Stimulated activated CD8-positive, alpha-beta memory T cell treated with anti-CD3 and anti-CD28 coated beads, Interleukin-2, amount 100 ng/mL, for 1 hour (primary cell): ENCODE measurements at places on chromosomes 16 and 17.

DNA sequence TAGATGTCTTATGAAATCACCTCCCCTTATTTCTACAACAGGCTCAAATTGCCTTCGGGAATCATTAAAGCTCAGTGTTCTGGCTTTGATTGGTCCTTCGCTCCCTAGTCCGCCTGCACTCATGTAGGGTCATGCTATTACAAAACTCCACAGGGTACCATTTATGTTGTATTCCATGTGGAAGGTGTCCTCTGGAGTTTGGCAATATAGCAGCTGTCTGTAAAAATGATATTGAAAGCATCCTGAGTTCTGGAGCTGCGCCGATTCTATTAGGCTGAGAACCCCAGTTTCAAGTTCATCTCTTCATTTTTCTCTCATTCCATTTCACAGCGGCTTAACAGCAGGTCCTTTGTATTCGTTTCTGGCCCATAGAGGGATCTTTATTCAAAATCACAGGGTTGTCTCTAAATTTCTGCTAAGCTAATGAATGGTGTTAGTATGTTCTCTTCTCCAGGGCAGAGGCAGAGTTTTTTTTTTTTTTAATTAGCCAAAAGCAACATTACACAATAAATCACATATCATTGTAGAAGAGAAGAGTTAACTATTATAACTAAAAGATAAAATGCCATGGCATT, 71.9 kb upstream of the TEKT1 start:
- DNase-seq, result no peak

DNA sequence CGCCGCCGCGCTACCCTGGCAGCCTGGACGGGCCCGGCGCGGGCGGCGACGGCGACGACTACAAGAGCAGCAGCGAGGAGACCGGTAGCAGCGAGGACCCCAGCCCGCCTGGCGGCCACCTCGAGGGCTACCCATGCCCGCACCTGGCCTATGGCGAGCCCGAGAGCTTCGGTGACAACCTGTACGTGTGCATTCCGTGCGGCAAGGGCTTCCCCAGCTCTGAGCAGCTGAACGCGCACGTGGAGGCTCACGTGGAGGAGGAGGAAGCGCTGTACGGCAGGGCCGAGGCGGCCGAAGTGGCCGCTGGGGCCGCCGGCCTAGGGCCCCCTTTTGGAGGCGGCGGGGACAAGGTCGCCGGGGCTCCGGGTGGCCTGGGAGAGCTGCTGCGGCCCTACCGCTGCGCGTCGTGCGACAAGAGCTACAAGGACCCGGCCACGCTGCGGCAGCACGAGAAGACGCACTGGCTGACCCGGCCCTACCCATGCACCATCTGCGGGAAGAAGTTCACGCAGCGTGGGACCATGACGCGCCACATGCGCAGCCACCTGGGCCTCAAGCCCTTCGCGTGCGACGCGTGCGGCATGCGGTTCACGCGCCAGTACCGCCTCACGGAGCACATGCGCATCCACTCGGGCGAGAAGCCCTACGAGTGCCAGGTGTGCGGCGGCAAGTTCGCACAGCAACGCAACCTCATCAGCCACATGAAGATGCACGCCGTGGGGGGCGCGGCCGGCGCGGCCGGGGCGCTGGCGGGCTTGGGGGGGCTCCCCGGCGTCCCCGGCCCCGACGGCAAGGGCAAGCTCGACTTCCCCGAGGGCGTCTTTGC, 3.1 kb downstream of the HIC1 start:
- no peak for DNase-seq

- no peak for DNase-seq
These were observed 324.2 kb downstream of the SEC14L1 start for GRCh38 chr17:77464988-77465357.

DNA sequence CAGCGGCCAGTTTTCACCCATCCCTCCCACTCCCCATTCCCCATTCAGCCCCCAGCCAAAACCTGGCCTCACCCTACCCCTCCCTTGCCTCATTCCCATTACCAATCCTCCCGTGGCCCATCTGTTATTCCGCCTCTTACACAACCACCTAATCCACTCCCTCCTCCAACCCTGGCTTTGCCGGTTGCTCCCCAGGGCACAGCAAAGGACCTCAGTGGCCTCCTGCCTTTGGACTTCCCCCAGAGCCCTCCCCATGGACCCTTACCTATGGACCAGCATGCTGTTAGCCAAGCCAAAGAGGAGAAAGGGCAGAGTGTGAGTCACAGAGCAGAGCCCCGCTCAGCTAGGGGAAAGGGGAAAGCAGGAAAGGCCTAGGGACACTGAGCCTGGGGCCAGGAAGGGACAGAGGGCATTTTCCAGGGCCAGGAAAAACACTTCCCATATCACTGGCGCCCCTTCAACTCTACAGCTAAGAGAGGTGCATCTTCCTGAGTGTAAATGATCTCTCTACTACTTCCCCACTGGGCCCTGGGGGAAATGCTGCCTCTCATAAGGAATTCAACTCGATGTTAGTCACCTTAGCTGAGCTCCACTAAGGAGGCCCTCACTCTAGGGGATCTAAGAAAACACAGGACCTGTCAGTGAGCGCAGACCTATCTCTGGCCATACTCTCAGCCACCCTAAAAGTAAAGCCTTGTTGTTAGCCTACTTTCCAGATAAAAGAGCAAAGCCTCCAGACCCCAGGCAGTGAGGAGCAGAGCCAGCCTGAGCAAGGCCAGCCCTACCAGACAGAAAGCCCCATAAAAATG, 10.6 kb downstream of the PEMT start:
- DNase-seq, result no peak

- DNase-seq, result no peak
These were observed 77.7 kb downstream of the KLHDC4 start for GRCh38 chr16:87687998-87688529.

GRCh38 chr16:59574296-59574695, 840.2 kb upstream of the GOT2 start:
- no peak for DNase-seq

DNA sequence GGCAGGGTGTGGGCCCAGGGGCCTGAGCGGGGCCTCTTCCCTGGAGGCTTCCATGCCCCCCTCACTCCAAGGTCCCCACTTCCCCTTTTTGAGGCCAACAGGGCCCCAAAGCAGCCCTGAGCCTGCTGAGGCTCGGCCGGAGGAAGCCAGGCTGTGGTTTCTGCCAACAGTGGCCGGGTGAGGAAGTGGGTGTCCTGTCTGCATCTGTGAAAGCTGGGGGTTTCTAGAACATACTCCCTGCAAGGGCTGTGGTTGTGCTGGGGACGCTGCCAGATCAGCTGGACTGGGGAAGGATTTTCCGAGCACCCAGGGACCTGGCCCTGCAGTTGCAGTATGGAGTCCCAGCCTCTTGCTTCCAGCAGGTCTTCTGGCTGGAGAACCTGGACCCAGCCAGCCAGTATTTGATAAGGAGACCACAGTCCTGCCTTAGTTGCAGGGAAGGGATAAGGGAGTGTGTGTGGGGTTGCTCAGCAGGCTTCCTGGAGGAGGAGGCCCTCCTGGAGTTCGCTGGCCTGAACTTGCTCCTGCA, 15.7 kb downstream of the ADCY7 start:
- DNase-seq, result peak; percentile 50

DNA sequence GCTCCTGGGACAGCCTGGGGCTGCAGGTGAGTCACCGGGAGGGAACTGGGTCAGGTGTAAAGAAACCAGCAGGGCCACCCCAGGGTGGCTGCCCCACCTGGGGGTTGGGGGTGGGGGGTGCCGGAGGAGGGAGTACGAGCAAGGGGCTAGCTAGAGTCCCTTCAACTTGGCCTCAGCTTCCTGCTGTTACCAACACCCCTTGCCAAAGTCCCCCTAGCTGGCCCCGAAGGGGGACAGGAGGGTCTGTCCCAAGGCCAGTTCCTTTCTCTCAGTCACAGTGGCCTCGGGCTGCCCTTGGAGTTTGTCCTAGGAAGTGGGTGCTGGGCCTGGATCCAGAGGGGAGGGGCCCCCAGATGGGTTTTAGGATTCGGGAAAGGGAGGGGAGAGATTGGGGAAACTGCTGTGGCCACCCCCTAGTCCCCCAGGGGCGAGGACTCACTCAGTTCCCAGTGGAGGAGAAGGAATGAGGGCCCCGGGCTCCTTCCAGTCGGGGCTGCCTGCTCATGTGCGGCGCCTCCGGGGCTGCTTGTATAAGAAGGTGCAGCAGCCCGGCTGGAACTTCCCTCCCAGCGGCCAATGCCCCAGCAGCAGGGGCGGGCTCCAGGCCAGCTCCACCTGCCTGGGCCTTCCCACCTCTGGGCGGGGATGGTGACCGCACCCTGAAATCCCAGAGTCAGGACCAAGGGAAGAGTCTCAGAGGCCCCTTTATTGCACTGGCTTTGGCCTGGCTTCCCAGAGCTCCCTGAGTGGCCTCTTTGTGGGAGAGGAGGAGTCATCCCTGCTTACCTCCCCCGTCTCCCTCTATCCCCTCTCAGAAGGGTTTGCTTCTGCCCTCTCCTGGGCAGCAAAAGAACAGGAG, 7.3 kb downstream of the ARHGAP27 start:
- DNase-seq, result no peak
